ENCODE measurements at places on chromosomes 11 and 22.
A peak's percentile ranks its signal among the peaks of the same experiment; 100 is the strongest.

GRCh38 chr11:35088226-35088625 is 50.7 kb upstream of the CD44 start:
- DNase-seq = no peak

DNA sequence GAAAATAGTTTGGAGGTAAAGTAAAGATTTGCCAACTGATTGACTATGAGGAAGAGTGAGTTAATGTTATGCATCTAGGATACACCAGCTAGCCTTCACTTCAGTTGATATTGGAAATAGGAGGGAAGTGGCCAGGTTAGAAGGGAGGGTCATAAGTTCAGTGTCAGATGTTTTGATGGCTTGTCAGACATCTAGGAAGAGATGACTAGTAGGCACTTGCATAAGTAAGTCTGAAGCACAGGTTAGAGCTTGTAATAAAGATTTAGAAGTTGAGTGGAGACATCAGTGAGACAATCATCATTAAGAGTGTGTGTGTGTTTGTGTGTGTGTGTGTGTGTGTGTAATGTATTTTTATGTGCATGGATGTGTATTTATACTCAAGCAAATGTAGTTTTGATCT is 146.1 kb downstream of the OR4C45 start:
- DNase-seq = no peak

- peak; percentile 57 for DNase-seq
These were observed 29.2 kb downstream of the PDGFD start for GRCh38 chr11:104134745-104135144.

DNA sequence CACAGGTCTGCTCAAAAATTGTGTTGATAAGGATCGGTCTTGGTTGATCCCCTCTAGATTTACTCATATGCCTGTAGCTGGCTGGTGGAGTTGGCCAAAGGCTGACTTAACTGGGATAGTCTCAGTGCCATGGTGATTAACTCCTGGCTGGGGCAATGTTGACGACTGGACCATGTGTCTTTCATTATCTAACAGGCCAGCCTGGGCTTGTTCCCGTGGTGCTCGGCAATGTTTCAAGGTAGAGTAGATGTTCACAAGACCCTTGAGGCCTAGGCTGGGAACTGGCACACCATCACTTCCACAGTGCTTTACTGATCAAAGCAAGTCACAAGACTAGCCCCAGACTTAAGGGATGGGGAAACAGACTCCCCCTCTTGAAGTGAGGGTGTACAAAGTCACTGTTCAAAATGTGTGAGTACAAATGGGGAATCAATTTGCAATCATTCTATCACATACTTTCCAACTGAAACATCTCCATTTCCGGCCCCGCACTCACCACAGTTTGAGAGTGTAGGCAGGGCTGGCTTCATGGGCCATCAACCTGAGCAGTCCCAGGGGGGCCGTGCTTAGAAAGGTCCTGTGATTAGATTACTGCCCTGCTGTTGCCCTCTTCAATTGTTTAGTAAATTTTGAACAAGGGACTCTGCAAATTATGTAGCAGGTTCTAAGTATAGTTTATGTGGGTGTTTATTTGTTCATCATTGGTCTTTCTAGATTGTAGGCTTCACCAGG is 240.8 kb downstream of the NELL1 start:
- no peak for DNase-seq

DNA sequence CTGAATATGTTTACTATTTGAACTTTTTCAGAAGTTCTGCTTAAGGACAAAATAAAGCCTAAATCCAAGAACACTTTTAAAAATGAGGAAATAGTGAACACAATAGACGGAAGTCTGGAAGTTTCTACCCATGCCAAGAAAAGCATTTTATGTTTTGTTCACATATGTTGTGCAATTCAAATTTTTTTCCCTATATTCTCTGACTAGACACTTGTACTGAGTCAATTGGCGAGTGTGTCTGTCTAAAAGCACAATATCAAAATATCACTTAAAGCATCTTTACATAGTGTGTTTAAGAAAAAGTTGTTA is 29.2 kb downstream of the INCENP start:
- no peak for DNase-seq

GRCh38 chr11:1531449-1532013 is 40.5 kb downstream of the DUSP8 start:
- no peak for DNase-seq

DNA sequence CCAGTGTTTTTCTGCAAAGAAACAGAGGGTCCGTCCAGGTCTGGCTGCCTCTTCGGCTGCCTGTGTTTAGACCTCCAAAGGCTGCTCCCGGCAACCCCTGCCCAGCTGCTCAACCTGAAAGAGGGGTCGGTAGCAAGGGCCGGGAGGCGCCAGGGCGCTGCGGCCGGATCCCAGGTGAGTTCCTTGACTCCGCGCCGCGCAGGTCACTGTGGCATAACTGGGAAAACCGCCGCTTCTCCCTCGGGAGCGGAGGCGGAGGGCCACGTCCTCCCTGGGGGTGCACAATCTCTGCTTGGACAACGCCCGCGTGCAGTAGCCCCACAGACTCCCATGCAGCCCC is 1.0 kb upstream of the BRSK2 start:
- DNase-seq = no peak

DNA sequence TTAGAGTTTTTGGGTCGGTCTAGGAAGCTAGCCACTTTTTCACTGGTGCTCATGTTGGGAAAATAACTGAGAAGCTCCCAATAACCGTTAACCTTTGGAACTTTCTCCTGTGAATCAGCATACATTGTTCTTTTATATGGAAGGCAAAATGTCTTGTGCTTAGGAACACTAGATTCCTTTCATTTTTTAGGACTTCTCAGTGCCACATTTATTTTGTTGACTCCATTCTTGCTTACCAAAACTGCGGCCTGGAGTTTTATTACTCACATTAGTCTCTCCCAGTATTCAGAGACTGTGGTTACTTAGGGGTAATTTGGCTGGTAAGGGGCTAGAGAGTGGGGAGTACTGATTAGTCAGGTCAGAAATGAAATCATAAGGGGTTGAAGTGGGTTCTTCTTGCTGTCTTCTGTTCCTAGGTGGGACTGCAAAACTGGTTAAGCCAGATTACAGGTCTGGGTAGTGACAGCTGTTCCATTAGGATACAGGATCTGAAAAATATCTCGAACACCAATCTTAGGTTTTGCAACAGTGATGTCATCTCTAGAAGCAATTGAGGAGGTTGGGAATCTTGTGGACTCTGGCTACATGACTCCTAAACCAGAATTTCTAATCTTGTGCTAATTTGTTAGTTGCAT is 631.4 kb upstream of the LUZP2 start:
- peak; percentile 23 for DNase-seq

DNA sequence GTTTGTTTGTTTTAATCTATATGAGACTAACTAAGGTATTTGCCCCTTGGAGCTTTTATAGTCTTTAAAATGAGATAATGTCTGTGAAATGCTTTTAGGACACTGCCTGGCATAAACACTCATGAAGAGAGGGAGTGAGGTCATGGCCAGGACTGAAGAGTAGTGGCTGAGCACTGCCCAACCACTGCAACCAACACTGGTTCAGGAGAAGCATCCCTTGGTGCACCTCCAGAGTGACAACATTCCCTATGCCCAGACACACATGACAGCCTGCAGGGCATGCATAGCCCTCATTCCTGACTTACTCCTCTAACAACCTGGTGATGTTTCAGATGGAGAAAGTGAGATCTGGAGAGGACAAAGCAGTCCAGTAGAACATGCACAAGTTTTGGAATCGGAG is 36.1 kb downstream of the ME3 start:
- DNase-seq = peak; percentile 31

GRCh38 chr22:44583061-44583760 is 85.2 kb upstream of the RTL6 start:
- DNase-seq = peak; percentile 32

- peak; percentile 23 for DNase-seq
These were observed 31.5 kb downstream of the C2CD3 start for GRCh38 chr11:74139151-74139918.

DNA sequence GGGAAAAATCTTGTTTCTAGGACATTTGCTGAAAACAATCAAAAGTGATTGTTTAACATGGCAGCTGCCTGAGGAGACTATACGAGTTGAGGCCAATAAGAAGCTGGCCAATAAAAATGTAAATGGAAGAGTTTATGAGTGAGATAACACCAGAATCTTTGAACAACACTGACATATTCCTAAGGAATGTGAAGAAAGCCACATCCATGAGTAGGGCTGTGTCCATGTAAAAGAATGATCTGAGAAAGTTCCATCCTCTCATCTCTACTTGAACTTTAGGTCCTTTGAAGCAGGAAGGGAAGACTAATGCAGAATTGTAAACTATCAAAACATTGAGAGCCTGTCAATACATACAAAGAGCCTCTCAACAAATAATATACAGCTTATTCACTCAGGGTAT is 6.9 kb upstream of the CHORDC1 start:
- DNase-seq = peak; percentile 23

DNA sequence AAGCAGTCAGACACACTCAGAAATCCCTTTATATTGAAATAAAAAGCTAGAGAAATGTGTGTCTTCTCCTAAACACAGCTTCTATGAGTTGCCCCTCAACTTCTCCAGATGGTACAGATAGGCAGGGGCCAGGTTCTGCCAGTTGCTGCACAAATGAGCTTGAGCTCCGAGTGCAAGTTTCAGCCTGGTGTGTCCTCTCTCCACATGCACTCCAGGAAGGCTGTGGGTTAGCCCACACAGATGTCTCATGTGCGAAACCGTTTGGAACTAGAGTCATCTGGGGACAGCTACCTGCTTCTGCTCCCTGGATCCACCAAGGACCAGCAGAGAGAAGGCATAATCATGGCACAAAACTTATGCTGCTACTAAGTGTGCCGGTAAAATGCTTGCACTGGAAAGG is 812.6 kb downstream of the OPCML start:
- no peak for DNase-seq

Measured in IMR-90 (cell line).